Foreskin keratinocyte (primary cell): ENCODE measurements at places on chromosomes 4 and X. TPM values are rescaled to one million over a fixed set of nuclear protein-coding genes. Genes with fewer than 3 reads are reported as not detected.

GRCh38 chrX:38342853-38343778 is 9.3 kb upstream of the OTC start:
- DNase-seq = no peak

DNA sequence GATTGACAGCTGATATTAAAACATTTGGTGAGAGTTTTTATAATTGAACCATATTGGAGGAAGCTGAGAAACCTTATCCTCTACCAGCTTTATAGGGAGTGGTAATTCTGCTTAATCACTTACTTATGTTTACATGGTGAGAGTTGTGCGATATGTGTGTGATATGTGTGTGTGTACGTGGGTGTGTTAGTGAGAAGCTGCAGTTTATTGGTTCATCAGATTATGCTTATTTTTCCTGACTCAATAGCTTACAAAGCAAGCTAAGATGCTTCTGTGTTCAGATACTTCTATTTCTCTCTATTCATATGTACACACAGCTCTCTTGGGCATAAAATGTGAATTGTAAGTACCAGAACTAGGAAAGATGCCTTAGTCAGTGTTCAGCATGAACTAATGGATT is 343.7 kb downstream of the GRIA2 start:
- peak; percentile 25 for DNase-seq

Gene GLA
- 40.4 and 43.1 TPM in 2 replicates for total RNA-seq

DNA sequence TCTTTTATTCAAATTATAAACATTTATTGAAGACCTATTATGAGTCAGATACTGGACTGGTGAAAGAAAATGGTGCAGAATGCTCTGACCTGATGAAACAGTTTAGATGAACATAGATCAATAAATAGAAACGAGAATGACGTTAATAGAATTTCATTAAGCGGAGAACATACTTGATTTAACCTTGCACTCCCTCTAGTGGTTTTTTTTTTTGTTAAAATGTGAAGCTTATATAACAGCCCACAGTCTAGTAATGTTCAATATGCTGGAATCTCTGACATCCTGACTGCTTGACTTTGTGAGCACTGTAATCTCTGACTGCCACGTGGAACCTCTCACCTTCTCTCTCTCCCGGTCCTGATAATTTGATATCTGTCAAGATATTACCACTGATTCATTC is 32.3 kb downstream of the HDAC8 start:
- no peak for DNase-seq

DNA sequence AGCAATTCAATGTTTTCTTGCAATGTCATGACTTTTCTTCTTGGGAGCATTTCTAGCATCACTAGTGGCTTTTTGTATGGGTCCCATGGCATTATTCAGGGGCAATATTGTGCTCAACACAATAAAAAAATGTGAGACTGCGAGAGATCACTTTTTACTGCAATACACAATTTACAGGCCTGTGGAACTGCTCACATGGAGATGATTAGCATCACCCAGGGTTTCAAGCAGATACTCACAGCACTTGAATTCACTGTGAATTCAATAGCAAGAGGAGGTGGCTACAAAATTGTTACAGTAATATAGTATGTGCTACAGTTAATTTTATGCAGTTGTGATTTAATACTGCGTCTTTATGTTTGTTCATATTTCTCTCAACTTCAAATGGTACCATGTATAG is 50.4 kb downstream of the TBC1D19 start:
- no peak for DNase-seq

DNA sequence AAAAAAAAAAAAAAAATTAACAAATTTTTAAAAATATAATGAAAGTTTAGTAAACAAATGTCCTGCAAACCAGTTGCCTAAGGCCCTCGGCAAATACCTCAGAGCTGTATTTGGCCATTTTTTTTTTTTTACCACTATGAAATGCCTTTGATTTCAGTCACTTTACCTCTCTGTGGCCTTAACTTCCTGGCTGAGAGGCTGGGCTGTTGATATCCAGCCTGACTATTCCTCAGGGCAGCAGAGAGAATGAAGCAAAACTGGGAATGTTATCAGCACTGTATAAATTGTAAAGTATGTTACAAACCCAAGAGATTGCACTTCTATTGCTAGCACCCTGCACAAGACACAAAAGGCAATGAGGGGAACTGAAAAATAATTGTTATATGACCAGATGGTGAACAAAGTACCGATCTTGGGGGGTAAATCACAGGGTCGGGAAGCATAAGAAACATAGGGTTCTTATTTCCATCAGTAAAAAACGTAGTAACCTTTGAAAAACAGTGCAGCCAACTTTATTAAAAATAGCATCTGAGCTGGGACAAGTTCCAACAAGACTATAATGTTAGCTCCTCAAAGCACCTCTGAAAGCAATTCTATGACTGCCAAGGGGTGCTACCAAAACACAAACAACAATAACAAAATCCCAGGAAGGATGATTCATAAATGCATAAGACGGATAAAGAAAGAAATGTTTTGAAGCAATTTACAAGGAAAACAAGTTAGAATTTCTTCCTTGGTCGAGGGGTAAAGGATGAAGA is 18.1 kb downstream of the USP46 start:
- DNase-seq = peak; percentile 78

Gene UBE2D3
- 353 and 362 TPM in 2 replicates for total RNA-seq

- no peak for DNase-seq
These were observed 308.8 kb downstream of the TEX13C start for GRCh38 chrX:125628435-125628834.

GRCh38 chr4:81421346-81422218 is 50.1 kb downstream of the RASGEF1B start:
- DNase-seq = peak; percentile 89

GRCh38 chr4:3387943-3388361 is 53.8 kb upstream of the HGFAC start:
- DNase-seq = peak; percentile 38

GRCh38 chr4:86326400-86326799 is 33.5 kb downstream of the MAPK10 start:
- DNase-seq = no peak

DNA sequence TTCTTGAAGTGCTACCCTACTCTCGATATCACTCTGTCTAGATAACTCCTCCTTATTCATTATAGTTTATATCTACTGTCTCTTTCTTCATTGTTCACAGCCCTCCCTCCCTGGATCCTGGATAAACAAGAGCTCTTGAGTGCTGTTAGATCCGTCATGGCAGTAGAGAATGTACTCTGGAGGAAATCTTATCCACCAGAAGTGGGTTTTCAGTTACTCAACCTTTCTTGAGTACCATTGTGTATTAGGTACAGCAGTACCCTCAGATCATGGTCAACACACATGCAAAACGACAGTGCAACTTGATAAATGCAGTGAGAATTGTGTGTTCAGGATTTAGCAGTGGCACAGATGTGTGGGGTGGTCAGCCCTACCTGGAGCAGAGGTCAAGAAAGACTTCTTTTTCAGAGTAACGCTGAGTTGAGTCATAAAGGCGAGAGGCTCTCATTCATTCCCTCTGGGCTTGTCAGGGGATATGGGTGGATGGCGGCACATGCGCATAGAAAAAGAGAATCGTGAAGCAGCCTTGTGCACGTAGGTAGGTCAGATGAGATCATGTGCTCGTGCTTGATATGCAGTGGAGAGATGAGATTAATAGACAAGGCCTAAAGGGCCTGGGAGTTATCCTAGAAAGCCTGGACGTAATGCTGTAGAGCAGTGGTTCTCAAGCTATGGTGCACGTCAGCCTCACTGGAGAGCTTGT is 89.5 kb downstream of the SNX25 start:
- DNase-seq = no peak

DNA sequence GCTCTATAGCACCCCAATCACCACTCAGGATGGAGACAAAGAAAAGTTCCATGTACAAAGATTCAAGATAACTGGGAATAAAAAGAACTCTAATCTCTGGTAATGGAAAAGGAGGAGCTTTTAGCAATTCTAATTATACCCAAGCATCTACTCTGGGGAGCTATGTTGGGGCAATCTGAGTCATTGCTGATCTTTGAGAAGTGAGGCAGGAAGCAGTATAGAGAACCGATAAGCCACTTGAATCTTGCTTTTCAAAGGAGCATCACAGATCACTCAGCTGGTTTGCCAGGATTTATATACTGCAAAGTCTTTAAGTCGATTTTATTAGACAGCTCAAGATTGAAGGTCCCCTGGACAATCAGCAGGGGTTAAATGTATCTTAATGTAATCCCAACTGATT is 220.0 kb downstream of the ENOX2 start:
- no peak for DNase-seq

DNA sequence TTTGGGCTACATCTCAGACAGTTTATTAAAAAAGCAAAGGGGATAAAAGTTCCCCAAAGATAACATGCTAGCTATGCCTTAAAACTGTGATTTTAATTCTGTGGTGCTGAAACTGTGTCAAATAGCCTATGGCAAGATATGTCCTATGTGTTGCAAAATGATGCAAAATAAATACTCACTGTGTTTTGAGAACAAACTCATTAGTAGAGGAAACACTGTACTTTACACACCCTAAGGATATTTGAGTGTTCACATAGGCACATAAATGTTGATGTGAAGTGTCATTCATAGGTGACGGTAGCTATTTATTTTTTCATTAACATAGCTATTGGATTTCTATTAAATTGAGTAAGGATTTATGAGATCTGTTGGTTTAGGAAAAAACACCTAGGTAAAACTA is 351.9 kb downstream of the FAT4 start:
- no peak for DNase-seq

DNA sequence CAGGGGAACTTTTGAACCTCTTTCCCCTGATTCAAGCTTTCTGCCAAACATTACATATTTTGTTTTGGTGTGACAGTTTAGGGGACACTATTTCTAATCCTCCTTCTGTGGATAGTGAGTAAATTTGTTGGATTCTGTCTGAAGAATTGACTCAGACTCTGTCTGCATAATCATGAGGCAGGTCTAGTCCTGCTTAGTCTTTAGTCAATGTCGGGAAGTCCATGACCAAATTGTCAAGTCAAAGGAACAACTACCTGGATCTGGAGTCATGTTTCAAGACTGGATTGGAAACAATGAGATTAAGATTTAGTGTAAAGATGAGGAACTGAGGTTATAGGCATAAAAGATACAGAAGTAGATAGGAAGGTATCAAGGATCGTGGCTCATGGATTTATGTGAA is 100.9 kb downstream of the MAGEB17 start:
- peak; percentile 60 for DNase-seq

DNA sequence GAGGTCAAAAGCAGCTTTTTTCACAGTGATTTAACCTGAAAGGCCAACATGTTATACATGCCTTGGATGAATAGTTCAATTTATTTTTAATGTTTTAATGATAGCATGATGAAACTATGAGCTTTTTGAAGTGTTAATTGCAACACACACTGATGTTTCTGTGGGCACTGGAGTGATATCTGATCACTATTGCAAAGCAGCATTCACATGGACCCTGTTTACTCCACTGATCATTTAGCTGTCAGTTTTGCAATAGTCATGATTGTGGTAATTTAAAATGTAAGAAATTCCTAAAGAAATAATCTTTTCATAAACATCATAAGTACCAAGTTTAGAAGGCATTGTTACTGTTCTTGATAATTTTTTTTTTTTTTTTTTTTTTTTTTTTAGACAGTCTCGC is 74.1 kb downstream of the ARSJ start:
- no peak for DNase-seq

DNA sequence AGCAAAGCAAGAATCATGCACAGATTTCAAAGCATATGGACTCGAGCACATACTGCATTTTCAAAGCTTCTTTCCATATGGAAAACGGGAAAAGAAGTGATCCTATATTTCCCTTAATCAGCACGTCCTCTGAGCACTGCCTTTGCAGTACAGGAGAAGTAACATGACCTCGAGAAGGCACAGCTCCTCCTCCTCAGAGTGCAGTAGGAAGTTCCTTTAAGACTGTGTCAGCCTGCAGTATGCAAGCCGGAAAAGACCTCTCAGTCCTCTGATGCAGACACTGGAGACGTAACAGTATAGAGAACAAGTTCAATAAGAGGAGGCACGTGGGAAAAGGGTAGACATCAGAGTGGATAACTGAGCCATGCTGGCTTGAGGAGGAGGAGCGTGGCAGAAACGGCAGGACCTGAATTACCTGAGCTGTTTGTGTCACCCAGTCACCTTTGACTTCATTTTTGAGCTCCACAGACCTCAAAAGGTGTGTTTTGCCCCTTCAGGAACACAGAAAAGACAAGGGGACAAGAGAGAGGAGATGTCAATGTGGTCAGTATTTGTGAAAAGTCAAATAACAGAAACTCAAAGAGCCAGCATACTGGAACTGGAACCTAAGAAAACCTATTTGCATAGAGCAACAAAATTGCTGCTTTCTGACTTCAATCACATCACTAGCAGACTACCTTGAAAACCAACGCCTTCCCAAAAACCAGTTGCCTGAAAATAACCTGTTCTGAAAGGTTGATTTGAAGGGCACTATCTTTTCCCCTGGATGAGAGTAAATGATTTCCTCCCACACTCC is 20.8 kb downstream of the IRF2 start:
- peak; percentile 69 for DNase-seq

- DNase-seq = no peak
These were observed 179.4 kb upstream of the CASK start for GRCh38 chrX:42102586-42103282.

DNA sequence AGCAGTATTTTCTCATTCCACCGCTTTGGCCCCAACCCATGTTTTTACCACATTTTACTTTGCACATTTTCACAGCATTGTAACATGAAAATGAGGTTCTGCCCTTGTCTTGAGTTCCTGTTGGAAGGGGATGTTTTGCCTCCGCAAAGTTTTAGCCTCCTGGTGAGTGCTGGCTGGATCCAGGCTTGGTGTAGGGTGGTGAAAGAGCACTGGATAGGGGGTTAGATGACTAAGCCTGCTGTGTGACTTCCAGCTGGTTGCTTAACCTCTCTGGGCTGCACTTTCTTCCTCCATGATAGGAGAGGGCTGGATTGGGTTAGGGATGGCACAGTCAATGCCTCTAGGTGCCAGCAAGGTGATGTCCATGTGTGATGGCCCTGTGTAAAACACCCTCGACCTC is 28.9 kb downstream of the CYTL1 start:
- DNase-seq = no peak

Gene SPATA18
- total RNA-seq = 6.8 and 7.9 TPM in 2 replicates

GRCh38 chrX:153474718-153475117 is 4.3 kb upstream of the HAUS7 start:
- no peak for DNase-seq

DNA sequence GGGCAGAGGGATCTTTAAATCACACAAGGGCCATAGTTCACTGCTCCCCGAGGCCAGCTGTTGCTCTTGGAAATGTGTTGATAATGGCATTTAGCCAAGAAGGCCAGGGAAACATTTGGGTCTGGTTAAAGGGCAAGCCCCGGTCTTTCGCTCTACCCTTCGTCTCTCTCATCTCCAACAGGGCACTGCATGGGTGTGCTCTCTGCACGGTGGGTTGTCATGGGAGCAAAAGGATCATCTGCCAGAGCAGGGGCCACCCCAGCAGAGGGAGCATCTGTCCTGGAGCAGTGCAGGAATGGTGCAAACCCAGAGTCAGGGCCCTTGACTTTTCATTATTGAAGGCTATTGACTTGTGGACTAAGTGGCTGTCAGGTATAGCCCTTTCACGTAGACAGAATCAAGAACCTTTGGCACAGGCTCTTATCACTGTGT is 22.7 kb upstream of the PGRMC2 start:
- DNase-seq = no peak

DNA sequence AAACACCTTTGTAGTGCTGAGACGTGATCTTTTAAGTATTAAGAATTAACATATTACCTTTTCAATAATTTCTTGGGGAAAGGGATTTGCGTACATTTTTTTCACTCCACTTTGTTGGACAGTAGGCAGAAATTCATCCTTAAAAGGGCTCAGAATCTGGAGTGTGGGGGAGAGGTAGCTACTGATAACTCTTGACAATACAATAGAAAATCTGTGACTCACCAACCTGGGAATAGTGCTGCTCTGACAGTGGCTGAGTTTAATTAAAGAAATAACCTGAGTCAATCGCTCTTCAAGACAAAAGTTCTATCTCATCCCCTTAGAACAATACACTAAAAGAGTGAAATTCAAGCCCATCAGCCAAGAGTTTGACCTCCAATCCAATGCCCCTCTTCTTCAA is 60.2 kb downstream of the SLC9A7 start:
- no peak for DNase-seq
